ENCODE measurements at places on chromosomes 1 and 21.

GRCh38 chr1:20552728-20553445 is 514 bp downstream of the FAM43B start:
- DNase-seq, result peak; percentile 40

GRCh38 chr21:20996421-20997310 is 1.5 kb upstream of the NCAM2 start:
- no peak for DNase-seq

GRCh38 chr1:167782946-167783345 is 61.2 kb downstream of the MPZL1 start:
- no peak for DNase-seq

DNA sequence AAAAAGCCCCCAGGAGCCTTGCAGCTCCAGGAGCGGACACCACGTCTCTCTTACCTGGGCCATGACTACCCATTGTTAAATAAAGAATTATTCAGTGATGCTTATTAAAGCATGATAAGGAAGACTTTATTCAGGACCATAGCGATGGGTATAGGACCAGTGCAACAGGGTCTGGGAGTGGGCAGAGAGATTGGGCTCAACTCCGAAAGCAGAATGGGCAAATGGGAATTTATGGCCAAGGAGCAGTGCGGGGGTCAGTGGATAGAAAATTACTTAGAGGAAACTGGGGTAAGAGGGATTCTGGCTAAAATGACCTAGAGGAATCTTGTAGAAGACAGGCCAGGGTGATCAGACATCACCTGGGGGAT is 580 bp upstream of the ATP5PO start:
- no peak for DNase-seq

- DNase-seq, result no peak
Observed at GRCh38 chr1:40766560-40766959, 17.0 kb upstream of the KCNQ4 start.

GRCh38 chr1:153919876-153920852 is 2.6 kb downstream of the GATAD2B start:
- no peak for DNase-seq

GRCh38 chr1:11682799-11683198 is 1.9 kb upstream of the MAD2L2 start:
- DNase-seq, result no peak

DNA sequence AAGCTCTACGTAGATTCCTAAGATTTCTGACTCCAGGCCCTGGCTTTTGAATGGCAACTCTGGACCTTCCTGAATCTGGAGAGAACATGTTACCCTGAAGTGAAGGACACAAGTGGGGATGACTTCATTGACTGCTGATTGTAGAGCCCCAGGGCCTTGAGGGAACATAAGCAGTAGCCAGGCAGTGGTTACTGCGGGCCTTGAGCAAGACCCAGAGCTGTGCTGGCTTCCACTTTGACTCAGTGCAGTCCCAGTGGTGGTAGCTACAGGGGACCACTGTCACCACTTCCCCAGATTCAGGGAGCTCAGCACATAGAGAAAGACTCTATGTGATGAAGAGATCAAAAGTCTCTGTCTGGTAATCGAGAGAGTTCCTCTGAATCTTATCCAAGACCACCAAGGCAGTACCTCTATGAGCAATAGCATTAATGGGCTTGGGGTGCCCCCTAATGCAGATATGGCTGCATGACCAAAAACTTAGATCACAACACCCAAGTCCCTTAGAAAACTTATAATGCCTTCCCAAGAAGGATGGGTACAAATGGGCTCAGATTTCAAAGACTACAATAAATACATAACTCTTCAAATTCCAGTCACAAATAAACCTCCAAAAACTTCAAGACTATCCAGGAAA is 1278.3 kb downstream of the AMY1C start:
- DNase-seq, result no peak

- DNase-seq, result no peak
Observed at GRCh38 chr1:78298349-78298748, 192.4 kb upstream of the PTGFR start.

DNA sequence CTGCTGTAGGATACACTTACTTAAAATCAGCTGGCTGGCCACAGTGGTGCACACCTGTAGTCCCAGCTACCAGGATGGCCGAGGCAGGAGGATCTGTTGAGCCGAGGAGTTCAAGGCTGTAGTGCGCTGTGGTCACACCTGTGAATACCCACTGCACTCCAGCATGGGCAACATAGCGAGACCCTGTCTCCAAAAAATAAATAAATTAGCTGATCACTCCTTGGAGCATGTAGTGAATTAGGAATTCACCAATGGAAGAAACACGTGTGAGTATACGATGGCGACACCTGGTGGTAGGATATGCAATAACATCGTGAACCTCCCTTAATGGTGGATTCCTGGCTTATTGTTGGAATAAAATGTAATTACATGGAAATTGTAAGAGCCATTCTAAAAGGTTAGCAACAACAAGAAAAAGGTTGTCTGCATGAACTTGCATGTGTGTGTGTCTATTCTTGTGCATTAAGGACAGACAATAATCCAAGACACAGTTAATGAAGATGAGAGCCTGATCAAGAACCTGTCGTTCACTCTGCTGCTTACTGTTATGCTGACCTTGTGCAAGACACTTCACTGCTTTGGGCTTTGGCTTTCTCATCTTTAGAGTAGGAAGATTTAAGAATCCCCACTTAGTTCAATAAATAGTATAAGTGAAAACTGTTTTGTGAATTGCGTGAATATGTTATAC is 38.6 kb upstream of the COX20 start:
- peak; percentile 51 for DNase-seq

DNA sequence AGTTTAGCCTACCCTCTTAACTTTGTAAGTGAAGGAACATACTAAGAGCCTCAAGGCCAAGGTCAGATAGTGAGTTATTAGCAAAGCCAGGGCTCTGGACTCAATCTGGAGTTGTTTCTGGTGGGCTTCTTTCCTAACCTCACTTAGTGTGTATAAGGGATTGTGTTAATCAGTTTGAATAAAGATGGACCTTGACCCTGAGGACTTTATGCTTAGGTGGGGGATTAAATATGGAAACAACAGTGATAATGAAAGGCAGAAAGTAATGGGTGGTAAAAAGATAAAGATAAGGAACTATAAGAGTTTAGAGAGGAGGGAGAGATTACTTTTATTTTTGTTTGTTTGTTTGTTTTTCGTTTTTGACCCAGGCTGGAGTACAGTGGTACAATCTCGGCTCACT is 5.5 kb downstream of the RABGAP1L start:
- peak; percentile 53 for DNase-seq

- no peak for DNase-seq
Observed at GRCh38 chr1:16127676-16128337, 28.1 kb downstream of the EPHA2 start.
